NCI-H345 (cell line): ENCODE measurements at places on chromosomes 2 and 18.

- peak; percentile 8 for DNase-seq
Observed at GRCh38 chr2:60634438-60634837, 81.0 kb upstream of the BCL11A start.

DNA sequence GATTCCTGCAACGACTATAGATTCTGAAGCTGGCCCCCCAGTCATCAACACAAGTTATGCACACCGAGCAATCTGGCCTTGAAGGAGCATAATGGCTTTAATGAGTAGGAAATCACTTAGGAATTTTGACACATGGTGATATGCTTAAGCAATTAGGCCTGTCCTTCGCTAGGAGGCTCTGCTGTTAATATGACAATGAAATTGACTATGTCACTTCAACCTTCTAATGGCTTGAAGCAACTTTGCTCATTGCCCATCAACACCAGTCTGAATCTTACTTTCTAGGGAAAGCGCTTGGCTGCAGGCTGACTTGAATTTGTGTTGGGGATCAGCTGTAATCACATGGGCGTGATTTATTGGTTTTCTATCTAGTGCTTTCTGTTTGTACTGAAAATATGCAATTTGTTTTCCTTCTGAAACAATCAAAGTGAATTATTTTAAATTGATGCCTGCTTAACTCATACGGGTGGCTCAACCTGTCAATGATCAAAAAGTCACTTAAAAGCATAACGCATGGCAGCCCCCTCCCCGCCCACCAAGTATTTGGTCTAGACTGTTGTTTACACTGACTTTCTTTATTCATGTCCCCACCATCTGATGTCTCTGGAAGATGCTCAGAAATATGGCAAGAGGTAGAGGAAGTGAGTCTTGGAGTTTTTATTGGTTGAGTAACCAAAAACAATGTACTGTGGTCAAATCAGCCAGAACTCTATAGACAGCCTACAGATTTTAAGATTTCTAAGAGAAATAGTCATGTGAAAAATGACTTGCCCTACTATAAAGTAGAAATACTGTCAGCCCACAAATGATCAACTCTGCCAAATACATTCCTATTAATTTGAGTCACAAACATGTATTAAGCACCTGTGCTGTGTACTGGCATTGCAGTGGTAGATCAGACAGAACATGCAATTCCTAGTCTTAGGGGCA, 344.9 kb downstream of the RBM43 start:
- DNase-seq = no peak

DNA sequence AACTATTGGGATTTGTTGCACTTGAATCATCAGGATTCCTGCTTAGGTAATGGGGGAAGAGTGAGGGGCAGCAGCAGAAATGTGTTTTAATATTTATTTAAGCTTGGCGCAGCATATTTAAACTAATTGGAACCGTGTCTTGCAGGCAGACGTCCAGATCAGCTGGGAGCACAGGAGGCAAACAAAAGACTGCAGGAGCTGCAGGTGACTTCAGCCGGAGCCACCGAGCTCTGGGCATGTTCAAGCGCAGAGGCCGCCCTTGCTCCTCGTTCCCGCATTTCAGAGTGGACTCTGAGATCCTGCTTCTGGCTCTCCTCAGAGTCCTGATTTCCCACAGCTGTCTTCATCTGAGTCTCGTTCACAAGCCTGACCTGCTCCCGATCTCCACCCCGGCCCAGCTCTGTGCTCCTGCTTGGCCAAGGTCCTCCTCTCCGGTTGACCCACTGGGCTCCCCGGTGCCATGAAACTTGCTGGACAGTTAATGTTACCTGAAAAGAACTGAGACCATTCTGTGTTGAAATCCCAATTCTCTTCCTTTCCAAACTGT, 475.5 kb downstream of the SOX11 start:
- no peak for DNase-seq

GRCh38 chr2:238846378-238846627, 1.6 kb upstream of the TWIST2 start:
- no peak for DNase-seq

DNA sequence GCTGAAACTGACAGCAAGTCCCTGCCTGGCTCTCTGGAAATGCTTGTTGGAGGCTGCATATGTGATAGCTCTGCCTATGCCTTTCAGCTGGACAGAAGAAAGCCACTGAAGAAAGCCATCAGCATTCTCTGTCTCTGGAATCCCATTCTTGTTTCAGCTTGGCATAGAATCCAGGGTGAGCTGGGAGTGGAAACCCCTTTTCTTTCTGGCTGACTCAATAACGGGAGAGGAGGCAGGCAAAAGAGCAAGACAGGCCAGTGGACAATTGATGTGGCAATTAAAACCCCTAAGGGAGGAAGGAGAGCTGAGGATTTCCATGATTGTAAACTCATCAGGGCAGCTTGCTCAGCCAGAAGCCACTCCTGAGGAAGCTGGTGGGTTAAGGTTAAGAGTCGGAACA, 208.1 kb downstream of the CLIP4 start:
- DNase-seq = no peak

GRCh38 chr2:237509905-237510304, 22.9 kb downstream of the MLPH start:
- no peak for DNase-seq

DNA sequence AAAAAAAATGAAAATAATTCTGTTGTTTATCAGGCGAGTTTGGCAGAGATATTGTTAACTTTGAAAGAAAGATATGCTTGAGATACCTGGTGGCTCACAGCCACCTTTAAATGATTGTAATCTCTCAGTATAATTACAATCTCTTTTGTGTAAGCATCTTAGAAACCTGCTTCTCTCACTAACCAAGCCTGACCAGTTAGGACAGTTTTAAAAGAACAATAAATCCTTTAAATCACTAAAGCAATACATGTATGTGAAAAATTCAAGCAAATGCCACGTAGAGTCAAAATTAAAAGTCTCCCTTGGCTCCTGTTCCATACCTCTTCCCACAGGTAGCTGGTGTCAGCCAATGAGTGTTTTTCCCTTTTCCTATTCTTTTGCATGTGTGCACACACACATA, 15.7 kb upstream of the SGPP2 start:
- DNase-seq = no peak

DNA sequence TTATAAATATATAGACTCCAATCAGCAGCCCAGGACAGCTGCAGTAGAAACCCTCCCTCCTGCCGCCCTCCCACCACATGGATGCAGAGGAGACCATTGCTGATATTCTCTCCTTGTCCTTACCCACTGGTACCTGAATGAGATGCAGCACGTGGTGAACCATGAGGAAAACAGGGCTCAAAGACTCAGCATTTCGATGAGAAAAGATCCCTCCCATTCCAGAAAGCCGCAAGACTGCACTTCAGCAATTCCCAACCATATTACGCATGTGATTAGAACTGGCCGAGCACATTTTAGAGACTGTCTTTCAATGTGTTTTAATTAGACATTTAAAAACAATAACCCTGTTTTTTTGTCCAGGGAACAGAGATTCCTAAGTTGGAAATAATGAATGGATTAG, 125.5 kb downstream of the NRP2 start:
- DNase-seq = no peak

DNA sequence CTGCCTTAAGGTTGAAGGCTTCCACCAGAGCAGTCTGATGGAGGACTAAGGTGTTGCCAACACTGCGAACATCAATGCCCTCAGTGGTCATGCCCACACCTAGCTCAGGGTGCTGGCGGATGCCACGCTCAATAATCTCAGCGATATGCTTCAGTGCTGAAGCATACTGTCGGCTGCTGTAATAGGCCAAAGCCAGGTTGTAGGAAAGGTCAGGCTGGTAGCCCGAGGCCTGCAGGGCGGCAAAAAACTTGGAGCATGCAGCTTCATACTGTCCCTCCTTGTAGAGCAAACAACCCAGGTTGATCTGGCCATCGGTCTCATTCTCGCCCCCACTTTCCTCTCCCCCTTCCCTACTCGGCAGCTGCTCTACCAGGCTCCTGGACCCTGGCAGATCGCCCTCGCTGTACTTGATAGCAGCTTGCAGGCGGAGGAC, 159.4 kb downstream of the AGPS start:
- DNase-seq = peak; percentile 45

GRCh38 chr2:145747715-145748114, 1227.8 kb upstream of the ZEB2 start:
- no peak for DNase-seq

DNA sequence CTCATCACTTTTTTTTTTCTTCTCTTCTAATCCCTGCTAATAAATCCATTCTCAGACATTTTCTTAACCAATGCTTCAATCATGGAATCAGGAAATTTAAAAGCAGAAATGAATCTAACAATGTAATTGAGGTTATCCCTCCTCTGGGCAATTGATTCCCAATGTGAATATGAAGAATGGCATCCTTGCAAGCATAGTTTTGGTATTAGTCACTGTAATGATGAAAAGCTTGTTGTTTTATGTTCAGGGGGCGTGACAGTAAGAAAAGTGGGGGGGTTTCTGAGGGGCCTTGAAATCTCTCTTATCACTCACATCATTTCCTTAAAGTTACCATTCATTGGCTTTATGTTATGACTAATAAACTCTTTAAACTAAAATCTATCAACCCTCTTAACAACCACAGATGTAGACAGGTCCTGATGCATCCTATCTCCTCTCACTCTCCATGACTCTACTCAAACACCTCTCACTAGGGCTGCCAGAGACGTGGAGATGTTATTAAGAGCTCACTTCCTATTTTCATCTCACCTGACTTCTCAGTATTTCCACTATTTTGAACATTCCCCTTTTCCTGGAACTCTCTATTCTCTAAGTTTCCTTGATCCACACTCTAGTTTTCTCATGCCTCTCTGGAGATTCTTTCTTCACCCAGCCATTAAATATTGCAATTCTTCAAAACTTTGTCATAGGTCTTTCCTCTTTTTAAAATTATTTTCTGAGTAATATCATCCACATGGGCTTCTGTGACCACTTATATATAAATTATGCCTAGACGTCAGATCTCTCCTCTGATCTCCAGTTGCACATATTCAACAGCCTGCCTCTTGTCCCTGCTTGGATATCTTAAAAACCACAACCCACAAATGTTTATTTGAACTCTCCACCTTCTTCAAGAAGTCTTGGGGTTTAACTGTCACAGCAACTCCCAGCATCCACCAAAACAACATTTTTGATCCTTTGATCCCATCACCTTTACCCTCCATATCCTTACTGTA, 332.9 kb downstream of the CDH2 start:
- DNase-seq = no peak

- no peak for DNase-seq
Observed at GRCh38 chr2:128468186-128468920, 149.7 kb upstream of the HS6ST1 start.

DNA sequence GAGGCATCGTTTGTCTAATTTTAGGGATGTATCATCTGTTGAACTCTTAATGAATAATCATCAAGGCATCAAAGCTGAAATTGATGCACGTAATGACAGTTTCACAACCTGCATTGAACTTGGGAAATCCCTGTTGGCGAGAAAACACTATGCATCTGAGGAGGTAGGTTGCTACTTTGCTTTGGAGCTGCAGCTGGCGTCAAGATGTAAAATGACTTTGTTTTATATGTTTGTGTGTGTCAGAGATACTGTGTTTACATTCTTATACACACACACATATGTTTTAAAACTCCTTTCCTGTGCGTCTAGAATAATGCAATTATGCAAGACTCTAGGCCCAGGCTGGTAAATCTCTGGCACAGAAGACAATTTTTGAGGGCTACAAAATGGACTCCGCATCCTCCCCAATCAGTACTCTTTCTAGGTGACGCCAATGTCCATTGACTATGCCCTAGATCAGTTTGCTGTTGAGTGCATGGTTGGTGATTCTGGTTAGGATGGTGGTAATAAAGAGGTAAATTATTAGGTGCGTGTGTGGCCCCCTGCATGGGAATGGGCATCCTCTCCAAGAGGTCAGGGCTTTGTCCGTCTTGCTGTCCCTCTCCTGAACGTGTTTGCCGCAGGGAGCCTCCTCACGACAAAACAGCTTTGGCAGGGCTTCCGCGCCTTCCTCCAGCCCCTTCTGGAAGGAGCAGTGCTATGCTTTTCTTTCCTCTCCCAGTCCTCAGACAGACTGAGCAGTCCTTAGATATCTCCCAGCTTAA, 68.2 kb upstream of the EML6 start:
- no peak for DNase-seq

DNA sequence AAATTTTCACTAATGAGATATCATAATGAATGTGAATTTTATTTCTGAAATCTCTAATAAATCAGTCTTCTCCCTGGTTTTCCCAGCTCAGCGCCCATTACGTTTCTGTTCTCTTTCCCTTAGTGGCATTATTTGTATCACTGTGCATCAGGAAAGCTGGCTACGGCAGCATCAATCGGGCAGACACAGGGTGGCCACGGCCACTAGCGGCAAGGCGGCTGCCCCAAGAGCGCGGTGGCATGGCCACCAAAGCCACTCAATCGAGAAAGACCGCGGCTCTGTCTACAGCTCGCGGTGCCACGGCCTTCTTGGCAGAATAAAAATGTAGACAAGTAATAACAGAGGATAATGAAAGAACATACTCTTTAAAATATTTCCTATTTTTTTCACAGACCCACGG, 168.0 kb downstream of the RPIA start:
- no peak for DNase-seq

DNA sequence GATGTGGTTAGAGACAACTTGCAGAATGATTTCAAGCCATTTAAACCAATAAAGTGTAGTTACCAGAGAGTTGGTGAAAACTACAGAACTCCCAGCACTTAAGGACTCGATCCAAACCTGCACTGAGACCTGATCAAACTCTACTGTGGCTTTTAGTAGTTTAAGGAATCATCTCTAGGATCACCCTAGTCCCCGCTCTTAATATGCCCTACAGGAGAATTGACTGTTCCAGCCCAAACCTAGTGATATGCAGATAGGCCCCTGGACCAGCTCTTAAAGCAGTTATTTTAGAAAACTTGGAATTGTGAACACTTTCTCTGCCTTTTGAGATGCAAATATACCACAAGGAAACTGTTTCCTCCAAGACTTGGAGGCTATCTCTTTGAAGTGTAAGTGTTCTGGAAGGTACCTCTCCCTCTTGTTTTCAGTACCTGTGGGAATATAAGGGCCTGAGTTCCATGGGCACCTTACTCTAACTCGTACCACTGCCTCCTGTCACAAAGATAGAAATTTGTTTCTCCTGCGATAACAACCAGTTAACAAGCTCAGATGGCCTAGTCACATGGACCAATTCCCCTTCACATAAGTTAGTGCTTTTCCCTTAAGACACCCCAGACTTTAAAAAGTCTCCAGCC, 1367.2 kb upstream of the SLC39A10 start:
- DNase-seq = no peak

- no peak for DNase-seq
Observed at GRCh38 chr2:66343259-66343658, 91.7 kb upstream of the MEIS1 start.
